ENCODE measurements at places on chromosomes 1 and 21.

- DNase-seq: no peak
Observed at GRCh38 chr1:204032642-204033235, 40.2 kb upstream of the SOX13 start.

GRCh38 chr1:221204055-221204833 lies 325.0 kb downstream of the HLX start:
- no peak for DNase-seq

- DNase-seq: no peak
Observed at GRCh38 chr1:75533085-75533484, 77.8 kb downstream of the SLC44A5 start.

DNA sequence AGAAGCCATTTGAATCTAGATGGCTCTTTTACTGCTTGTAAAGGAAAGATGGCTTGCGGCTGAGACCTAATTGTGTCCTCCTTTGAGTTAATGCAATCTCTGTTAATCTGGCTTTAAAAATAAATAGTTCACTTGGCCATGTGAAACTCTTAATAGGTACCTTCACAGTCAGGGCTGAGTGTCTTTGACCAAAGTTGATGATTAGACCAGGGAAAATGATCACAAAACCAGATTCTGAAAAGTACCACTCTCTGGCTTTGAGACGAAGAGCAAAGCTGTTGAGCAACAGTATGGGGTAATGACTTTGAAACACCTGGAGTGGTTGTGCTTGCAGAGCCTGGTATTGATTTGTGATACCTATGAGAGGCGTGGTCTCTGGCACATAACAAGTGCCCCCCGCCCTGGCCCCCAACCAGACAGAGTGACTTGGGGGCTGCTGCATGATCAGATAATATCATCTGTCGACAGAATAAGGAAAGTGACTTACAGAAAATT lies 4.7 kb downstream of the HUNK start:
- DNase-seq: no peak

GRCh38 chr1:168256164-168256563 lies 24.5 kb upstream of the TBX19 start:
- no peak for DNase-seq

- DNase-seq: no peak
Observed at GRCh38 chr1:176558561-176558960, 95.6 kb downstream of the PAPPA2 start.

DNA sequence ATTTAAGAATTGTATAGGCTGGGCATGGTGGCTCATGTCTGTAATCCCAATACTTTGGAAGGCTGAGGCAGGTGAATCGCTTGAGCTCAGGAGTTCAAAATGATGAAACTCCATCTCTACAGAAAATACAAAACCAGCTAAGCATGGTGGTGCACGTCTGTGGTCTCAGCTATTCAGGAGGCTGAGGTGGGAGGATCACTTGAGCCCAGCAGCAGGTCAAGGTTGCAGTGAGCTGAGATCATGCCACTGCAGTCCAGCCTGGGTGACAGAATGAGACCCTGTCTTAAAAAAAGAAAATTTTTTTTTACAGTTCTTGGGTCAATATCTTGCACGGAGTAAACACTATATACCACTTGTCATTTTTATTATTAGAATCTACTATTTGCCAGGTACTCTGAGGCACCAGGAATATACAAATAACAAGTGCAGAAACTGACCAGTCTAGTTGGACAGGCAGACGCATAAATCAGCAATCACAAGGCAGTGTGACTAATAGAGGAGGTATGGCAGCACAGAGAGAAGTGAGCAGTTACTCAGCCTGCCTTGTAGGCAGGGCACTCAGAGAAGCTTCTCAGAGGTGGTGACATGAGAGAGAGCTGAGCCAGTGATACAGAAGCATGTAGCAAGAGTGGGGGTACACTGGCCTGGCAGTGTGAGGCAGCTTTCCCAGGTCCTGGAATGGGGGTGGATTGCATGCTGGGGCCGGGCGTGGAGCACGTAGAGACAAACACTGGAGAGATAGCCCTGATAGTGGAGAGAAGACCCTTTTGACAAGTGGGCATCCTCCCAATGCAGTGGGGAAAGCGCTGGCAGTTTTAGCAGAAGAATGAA lies 8.0 kb downstream of the PHLDA3 start:
- no peak for DNase-seq

DNA sequence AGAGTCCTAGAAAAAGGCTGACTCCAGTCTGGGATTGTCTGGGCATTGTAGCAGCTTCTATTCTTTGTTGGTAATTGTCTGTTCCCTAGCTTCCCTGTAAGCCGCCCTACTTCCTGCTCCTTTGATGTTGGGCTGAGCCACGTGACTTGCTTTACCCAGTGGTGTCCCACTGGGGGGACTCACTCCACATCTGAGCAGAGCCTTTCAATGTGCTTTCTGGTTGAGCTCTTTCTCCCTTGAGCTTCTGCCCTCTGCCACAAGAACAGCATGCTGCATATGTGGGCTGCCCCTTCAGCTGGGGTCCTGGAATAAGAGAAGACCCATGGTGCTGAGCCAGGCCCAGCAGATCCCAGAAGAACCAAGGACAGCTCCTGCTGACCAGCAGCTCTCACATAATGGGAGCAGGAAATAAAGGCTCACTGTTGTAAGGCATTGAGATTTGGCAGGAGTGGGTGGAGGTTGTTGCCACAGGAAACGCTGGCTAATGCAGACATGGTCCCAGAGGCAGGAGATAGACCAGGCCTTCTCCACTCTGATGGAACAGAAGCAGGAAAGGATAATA lies 276.3 kb upstream of the GJB5 start:
- no peak for DNase-seq

DNA sequence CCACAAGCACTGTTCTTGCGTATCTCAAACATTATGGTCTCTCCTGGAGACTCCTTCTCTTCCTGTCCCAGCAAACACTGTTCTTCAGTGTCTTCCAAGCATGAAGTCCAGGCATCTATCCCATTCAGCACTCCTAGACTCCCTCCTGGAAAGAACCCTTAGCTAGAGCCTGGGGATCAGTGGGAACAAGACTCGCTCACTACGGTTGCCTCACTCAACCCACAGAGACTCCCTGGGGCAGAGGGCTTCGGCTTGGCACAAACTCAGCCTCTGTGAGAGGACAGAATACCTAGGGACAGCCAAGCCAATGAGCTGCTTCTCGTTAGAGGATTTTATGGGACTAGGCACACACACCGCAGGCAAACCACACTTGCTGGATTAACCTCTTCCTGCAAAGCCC lies 86.5 kb upstream of the IPO9 start:
- no peak for DNase-seq
